Central memory CD4-positive, alpha-beta T cell (primary cell): ENCODE measurements at places on chromosomes 12 and 14.

DNA sequence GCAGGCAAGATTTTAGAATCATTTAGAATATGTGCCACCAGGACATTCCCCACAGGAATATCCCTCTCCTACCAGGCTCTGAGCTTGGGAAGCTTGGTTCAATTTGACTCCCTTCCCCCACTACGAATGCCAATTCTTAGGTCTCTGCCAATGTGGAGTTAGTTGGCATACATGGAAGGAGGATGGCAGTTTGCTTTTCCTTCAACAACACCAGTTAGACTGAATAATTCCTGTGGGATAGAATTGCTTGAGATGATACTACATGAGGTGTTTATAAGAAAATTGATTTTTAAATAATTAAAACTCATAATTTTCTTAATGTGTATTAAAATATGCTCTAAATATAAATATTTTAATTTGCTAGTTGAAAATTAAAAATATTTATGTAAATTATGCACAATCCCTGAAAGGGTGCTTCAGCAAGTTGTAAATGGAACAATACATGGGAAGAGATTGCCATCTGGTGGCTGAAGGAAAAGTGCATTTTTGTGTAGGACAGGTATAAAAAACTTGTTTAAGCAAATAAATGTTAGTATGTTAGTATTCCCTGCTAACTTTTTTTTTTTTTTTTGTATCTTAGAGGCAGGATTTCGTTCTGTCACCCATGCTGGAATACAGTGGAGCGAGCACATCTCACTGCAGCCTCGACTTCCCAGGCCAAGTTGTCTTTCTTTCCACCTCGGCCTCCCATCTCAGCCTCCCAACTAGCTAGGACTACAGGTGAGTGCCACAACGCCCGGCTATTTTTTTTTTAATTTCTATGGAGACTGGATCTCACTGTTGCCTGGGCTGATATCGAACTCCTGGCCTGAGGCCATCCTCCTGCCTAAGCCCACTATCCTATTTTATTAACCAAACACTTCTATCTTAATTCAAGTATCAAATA, 25.8 kb upstream of the STRAP start:
- peak; percentile 44 for DNase-seq

- DNase-seq = no peak
These were observed 12.8 kb upstream of the CCDC91 start for GRCh38 chr12:28177461-28177860.

DNA sequence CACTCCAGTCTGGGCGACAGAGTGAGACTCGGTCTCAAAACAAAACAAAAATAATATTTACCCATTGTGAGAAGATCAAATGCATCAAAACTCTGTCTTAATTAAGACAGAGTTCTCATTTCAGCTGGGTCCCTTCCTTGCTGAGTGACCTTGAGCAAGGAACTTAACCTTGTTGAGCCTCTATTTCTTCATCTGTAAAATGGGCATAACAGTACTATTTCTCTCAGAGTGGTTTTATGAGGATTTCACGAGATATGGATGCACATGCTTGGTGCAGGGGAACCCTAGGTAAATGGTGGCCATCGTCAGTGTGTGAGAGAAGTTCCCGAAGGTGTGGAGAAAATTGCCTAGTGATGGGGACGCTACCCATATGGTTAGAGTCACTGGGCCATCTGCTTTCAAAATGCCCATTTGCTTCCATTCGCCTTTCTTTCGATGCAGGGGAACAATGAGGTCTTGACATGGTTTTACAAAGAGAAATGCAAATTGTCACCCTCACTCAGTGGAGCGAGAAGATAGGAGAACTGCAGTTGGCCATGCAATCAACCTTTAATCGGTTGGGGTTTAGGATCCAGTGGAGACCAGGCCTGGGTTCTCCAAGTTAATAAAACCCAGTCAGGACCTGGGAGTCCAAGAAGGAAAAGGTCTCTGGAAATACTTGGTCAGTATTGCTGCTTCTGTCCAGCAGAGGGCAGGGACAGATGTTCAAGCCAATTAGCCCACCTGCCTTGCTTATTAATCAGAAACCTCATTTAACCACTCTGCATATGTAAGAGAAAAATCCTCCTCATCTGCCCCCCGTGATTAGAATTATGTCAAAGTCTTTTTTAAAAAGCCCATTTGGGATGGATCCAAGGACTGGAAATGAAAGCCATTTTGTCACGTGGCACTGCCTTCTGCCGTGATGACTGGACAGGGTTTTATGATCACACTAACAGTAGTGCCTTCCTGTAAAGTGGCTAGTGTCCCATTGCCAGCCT, 37.2 kb downstream of the CFAP251 start:
- no peak for DNase-seq

GRCh38 chr14:102049258-102050025, 37.4 kb downstream of the HSP90AA1 start:
- no peak for DNase-seq

DNA sequence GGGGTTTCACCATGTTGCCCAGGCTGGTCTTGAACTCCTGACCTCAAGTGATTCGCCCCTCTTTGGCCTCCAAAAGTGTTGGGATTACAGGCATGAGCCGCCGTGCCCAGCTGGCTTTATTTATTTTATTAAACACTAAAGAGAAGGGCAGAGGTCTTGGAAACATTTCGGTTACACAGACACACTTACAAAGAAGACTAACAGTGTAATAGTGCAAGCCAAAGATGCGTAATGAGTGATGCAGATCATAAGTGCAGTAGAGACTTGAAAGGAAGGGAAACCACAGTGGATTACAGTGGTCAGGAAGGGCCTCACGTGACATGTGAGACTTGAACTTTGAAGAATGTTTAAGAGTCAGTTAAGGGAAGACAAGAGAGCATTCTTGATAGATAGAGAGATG, 33.9 kb upstream of the CDK17 start:
- DNase-seq = peak; percentile 92

DNA sequence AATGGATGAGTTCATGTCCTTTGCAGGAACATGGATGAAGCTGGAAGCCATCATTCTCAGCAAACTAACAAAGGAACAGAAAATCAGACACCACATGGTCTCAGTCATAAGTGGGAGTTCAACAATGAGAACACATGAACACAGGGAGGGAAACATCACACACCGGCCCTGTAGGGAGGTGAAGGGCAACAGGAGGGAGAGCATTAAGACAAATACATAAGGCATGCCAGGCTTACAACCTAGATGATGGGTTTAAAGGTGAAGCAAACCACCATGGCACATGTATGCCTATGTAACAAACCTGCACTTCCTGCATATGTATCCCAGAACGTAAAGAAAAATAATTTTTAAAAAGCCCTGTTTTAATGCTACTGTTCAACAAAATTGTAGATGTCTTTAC, 914.2 kb upstream of the ATXN7L3B start:
- no peak for DNase-seq

DNA sequence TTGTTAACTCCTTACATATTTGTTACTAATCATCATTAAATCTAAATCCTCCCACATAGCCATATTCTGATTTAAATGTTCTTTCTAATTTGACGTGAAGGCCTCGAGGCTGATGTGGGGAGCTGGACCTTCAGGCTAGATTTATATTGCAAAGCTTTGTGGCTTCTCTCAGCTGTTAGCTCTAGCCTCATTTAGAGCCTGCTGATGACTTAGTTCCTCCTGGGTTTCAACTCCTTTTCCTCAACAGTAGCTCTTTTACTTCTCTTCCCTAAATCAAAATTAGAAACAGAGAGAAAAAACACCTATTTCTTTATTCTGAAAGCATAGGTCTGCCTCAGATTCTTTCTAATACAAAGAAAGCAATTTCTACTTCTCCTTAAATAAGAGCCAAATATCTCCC, 477.5 kb upstream of the CCDC196 start:
- DNase-seq = no peak

DNA sequence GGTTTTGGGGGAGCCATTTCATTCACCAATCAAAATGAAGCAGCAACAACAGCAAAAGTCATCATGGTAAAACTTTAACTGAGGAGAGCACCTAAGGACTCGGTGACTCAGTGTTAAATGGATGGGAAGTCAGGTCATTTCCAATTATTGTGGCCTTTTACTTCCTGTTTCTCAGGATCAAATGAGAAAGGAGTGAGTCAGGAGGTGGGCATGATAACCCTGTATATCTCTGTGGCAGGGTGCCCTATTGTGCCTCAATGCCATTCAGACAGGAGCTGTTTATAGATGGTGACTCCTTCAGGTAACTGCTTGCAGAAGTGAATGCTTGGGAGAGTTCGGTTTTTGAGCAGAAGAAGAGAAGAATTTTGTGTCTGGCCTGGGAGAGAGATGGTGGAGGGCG, 135.5 kb upstream of the CPM start:
- DNase-seq = no peak

- DNase-seq = no peak
These were observed 357.1 kb upstream of the PDE3A start for GRCh38 chr12:20011200-20011599.

DNA sequence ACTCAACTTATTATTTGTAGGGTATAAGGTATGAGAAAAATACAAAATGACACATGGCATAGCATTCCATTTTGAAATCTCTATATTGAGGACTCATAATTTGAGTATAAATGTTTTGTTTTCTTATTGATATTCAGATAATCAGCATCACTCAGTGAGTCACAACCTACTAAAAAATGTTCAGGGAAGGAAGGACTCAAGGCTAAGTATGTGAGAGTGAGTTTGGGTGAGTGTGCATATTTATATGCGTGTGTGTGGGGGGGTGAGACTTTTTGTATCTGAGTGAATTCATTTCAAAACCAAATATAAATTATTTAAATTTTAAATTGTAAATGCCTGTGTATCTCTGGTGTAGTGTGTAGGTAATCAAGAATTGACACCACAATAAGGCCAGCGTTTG, 87.8 kb upstream of the PRKD1 start:
- DNase-seq = no peak

DNA sequence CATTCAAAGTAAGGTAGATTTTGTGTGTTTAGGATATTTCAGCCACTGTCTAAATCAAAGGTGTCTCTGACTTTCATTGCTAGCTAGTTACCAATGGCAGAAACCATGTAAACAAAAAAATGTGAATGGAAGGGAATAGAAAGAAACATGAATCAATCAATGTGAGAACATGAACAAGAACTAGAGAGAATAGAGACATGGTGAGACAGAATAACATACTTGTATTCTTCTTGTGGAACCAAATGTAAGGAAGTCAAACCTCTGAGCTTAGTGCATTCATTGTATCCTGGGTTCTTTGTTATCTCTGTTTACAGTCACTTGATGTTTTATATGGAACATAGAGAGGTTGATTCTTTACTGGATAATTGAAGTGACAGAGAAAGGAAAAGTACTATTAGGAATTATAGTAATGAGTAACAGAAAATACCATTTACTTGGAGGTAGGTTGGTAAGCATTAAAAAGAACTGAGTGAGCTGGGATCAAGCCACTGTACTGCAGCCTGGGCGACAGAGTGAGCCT, 2.6 kb upstream of the WNK1 start:
- no peak for DNase-seq

DNA sequence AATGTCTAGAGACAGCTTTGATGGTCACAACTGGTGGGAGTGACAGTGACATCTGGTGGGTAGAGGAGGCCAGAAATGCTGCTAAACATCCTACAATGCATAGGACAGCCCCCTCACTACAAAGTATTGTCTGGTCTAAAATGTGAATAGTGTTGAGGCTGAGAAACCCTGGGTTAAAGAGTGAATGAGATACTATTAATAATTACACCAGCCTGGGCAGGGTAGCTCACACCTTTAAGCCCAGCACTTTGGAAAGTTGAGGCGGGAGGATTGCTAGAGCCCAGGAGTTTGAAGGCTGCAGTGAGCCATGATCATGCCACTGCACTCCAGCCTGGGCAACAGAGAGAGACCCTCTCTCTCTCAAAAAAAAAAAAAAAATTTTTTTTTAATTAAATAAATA, 11.1 kb downstream of the SVOP start:
- no peak for DNase-seq

DNA sequence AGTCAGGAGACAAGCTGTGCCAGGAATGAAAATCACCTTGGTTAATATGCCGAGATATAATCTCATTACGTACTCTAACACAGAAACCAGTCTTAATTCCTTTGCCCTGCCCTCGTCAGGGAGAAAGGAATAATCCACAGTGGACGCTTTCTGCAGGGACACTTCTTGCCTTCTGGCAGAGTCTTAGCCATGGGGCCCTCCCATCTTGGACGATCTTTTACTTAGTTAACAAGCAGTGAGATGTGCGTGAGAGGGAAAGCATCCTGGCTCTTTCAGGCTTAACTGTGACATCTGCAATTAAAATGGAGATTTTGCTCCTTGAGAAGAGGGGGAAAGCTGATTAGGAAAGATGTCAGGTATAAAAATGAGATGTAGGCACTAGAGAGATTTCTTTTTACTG, 246.4 kb downstream of the TMEM132C start:
- no peak for DNase-seq

DNA sequence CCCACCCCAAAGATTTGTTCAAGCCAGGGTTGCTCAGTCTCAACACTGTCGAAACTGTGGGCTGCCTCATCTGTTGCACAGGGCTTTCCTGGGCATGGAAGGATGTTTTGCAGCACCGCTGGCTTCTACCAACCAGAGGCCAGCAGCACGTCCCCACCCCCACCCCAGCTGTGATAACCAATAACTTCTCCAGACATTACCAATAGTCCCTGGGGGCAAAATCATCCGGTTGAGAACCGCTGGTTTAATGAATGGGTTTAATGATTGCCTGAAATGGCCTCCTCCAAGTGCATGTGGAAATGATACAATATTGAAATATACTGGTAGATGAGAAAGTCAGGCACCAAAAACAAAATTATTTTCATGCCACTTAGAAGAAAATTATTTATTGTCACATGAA, 44.5 kb downstream of the RIMBP2 start:
- no peak for DNase-seq

DNA sequence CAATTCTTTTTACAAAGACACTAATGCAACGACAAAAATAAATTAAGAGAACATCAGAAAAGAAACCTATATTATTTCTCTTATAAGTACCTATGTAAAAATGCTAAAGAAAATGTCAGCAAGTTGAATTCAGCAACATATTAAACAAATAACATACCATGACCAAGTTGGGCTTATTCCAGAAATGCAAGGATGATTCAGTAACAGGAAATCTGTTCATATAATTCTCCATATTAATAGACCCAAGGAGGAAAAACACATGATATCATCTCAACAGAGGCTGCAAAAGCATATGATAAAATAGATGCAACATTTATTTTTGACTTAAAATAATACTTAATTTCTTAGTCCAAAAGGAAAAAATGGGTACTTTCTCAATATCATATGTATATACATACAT, 25.1 kb upstream of the GPHB5 start:
- no peak for DNase-seq

GRCh38 chr14:67984274-67984673, 164.7 kb downstream of the RAD51B start:
- no peak for DNase-seq

GRCh38 chr14:69828354-69828753, 31.3 kb upstream of the SLC10A1 start:
- DNase-seq = no peak
